ENCODE measurements at places on chromosomes 16 and 17. TPM values are rescaled to one million over a fixed set of nuclear protein-coding genes. Genes with fewer than 3 reads are reported as not detected.

DNA sequence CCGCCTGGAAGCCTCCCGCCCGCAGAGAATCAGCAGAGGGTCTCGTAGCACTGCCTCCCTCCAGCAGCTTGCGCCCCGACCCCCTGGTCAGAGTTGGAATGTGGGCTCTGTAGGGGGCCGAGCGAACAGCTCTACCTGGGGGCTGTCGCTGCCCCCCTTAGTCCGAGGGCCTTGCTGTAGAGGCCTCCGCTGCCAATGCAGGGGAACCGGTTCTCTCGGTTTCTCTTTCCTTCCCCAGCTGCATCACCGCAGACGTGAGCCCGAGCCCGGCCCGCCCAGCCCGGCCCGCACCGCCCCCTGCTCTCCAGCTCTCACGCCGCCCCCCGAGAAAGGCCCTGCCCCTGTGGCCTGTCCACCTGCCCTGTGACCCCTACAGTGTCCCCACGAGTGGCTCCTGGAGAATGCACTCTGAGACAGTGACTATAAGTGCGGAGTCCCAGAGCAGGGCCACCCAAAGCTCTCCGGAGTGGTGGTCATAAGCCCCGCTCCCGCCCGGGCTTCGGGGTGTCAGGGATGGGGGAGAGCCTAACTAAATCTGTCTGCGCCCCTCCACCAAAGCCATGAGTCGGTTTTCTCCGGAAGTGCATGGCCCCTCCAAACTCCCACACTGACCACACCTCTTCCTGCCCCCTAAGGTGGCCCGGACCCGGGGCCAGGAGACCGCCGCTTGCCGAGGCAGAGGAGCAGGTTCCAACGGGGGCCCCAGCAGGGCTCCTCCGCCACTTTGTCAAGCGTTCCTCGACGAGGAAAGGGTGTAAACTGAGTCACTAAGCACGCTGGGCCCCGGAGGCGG, 1.7 kb downstream of the ARHGAP27 start:
- DNase-seq = no peak

DNA sequence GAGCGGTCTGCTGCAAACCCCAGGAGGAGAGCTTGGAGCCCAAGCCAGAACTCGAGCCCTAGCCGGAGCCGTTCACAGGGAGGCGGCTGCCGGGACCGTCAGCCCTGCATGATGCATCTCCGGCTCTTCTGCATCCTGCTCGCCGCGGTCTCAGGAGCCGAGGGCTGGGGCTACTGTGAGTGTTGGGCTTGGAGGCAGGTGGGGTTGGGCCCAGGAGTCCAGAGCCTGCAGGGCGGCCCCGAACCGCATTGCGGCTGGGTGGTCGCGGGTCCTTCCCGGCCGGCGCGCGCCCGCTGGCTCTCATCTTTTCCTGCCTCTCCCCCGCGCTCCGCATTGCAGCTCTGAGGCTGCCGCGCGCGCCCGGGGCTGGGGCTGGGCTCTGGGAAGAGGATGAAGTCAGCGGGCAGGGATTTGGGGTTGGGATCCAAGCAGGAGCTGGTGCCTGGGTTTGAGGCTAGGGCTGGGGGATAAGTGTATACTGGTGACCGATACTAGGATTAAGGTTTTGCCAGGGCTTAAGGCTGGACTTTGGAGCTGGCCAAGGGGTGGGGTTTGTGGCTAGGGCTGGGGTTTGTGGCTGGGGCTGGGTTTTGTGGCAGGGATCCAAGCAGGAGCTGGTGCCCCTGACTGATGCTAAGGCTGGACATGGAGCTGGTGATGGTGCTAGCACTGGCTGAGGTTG, 532 bp downstream of the CNTNAP1 start:
- DNase-seq = no peak

The IL34 gene
- 10.1 TPM for total RNA-seq

The PMFBP1 gene
- 1.8 TPM for total RNA-seq
